GM06990 (cell line): ENCODE measurements at places on chromosomes 16 and 17.

- peak; percentile 71 for DNase-seq
Observed at GRCh38 chr17:79045842-79046196, 21.9 kb downstream of the C1QTNF1 start.

- peak; percentile 31 for DNase-seq
Observed at GRCh38 chr17:9924735-9925191, 19.7 kb upstream of the RCVRN start.

DNA sequence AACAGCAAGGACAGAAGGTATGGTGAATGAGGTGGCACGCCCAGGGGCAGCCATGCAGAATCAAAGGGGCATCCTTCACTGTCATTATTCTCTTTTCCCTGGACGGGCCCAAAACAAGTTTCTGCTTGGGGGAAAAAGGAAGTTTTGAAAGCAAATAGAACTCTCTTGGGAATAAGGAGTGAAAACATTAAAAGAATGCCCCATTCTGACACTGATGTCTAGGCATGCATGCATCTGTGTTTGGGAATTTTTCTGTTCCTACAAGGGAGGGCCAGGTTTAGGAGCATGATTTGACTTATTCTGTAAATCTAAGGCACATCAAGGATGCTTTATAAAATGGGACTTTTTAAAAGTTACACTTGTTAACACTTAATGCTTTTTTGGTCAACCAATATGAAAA lies 34.3 kb upstream of the SLC12A3 start:
- no peak for DNase-seq

DNA sequence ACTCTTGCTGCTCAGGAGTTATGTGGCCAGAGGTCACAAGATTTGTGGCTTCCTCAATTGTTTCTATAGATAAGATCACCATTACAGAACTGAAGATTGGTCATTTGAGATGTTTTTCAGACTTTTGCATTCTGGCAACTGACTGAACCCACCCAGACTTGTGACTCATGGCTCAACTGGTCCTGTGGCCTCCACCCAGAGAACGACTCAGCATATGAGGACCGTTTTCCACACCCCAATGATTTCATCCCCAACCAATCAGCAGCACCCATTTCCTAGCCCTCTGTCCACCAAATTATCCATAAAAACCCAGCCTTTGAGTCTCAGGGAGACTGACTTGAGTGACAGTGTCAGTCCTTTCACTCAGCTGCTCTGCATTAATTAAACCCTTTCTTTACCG lies 143.2 kb upstream of the ASIC2 start:
- DNase-seq, result no peak

DNA sequence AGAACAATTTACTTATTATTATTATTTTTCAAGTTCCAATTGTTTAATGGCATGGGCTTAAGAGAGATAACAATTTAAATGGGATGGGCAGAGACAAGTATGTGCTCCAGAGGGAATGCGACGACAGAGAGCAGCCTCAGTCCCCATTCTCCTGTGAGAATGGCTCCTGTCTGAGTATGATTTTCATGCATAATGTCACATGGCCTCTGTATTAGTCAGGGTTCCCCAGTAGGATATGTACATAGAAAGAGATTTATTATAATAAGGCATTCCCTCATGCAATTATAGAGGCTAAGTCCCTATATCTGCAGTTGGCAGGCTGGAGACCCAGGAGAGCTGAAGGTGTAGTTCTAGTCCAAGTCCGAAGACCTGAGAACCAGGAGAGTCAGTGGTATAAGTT lies 22.9 kb upstream of the NKD1 start:
- no peak for DNase-seq

DNA sequence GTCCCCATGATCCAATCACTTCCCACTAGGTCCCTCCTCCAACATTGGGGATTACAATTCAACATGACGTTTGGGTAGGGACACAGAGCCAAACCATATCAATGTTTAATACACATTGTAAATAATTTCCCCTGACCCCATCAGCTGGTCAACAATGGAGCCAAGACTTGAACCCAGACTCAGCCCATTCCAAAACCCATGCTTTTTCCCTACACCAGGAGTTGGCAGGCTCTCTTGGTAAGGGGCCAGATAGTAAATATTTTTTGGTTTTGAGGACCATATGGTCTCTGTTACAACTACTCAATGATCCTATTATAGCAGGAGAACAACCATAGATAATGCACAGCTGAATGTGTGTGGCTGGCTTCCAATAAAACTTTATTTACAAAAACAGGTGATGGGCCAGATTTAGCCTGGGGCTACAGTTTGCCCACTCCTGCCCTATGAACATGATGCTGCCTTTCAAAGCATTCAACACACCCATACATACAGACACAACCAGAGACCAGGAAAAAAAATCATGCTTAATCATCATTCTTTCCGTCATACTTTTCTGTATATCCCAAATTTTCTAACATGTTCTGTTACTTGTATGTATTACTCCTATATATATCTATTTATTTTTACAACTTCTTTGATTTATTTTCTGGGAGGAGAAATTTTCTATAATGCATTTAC lies 22.1 kb upstream of the MSI2 start:
- no peak for DNase-seq

- no peak for DNase-seq
Observed at GRCh38 chr17:77874303-77875050, 84.0 kb upstream of the TNRC6C start.

GRCh38 chr16:87333581-87334331 lies 16.6 kb upstream of the C16orf95 start:
- DNase-seq, result no peak

DNA sequence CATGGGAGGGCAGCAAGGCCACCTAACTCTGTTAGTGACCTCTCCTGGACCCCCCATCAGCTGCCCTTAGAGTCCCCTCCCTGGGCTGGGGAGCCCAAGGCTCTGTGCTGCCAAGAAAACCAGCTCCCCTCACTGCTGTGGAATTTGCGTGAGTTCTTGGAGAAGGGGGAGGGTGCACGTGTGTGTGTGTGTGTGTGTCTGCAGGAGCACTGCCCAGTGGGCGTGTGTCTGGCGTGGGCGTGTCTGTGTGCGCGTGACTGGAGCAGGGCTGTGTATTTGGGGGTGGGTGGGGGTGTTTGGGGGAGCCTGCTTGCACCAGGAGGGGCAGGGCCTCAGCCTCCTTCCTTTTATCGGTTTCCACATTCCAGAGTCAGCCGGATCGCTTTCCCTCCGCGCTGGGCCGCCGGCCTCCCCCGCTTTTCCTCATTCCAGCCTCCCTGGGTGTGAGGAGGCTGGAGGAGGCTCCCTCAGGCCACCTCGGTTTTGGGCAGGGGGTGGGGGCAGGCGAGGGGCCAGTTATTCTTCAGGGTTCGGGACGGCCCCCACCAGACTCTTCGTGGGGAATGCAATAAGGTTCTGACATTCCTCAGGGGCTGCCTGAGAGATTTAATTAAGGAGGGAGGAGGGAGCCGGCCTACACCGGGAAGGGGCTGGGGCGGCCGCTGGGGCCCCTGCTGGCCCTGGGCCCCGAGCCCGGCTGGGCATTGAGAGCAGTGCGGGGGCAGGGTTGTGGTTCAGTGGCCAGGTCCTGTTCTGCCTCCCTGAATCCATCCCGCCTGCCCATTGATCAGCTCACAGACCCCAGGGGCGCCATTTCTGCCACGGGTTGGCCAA lies 2.5 kb downstream of the VASN start:
- DNase-seq, result no peak

DNA sequence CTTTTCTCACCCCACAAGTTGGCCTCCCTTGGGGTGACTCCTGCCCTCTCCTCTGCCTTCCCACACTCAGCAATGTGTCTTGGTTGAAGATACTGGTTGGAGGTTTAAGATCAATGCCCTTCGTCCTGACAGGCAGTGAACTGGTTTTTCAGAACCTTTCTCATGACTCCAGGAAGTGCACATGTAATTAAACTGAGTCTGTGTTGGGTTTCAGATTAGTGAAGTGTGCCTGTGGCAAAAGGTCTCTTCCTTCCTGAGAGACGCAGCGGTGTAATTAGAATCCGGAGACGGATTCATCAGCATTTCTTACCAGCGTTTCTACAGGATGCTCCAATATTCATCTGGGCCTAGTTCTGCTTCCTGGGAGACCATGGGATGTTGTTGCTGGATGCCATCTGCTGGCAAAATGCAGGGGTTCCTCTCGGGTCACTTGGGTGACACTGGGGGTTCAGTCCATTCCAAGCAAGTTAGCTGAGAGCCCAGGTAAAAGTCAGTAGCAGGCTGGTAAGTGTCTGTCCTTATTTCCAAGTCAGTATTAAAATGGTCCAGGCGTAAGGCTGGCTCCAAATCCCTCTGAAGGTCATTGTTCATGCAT lies 233.3 kb downstream of the XYLT1 start:
- no peak for DNase-seq

DNA sequence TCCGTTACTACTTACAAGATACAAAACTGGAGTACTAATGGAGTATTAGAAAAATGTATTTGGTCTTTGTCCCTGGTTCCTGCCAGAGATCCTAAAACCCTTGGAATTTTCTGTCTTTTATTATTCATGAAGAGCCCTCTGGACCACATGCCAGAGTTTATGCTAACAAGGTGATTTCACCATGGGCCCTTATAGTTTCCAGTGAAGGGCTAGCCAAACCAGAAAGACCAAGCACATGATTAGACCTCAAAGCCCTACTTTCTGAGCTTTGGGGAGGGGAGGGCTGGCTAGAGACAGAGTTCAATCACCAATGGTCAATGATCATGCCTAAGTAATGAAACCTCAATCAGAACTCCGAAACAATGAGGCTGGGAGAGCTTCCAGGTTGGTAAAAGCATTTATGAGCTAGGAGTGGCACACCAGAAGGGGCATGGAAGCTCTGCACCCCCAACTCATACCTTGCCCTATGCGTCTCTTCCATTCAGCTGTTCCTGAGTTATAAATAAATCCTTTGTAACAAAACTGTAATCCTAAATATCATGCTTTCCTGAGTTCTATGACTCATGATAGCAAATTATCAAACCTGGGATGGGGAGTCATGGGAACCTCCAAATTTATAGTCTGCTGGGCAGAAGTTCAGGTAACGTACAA lies 10.4 kb downstream of the DCUN1D3 start:
- no peak for DNase-seq

DNA sequence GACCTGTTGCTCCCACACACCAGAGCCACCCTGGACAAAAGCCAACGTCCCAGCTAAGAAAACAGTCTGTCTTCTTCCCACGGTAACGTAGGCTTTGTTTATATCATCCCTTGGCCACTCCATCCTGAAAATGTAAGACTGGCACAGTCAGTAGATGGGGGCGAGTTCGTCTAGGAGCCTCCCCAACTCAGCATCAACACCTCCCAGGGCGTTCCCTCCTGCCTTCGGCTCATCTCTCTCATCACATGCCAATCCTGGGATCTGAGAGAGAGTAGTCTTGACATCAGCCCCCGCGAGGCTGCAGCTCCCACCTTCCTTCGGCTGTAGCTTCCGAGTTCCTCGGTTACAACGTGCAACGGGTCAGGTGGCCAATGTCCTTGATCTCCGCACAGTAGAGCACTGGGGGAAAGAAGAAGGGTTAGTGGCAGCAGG lies 894 bp downstream of the RNF227 start:
- DNase-seq, result no peak

DNA sequence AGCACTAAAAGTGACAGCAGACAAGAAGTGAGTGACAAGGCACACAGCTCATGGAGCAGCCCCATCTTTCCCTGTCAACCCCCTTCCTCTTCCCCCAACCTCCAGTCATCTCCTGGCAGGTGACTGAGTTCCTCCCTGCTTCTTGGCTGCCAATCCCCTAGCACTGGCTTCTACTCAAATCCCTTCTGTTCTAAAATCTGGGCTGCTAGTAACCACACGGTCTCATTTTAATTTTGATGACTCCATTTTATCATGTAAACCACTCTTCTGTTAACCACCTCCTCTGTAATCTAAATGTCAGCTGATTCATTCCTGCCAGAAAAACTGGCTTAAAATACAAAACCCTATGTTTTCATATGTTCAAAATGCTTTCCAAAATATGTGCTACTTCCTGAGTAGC lies 419.8 kb upstream of the MON1B start:
- no peak for DNase-seq

GRCh38 chr16:57235128-57236021 lies 9.7 kb upstream of the ARL2BP start:
- peak; percentile 47 for DNase-seq

- DNase-seq, result no peak
Observed at GRCh38 chr17:34993031-34993430, 12.7 kb downstream of the LIG3 start.

DNA sequence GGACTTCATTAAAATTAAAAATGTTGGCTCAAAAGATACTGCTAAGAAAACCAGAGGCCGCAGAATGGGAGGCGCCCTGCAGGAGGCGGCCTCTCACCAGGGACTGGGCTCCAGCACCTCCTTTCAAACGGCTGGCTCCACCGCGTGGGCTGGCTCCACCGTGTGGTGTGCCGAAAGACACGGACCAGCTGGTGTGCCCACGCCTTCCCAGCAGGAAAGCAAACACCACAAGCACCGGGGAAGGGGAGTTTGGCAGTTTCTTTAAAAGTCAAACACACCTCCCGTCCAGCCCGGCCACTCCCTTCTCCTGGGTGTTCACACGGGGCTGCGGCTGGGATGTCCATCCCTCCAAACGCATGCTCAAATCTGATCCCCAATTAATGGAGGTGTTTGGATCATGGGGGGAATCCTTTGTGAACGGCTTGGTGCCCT lies 13.9 kb downstream of the HAGH start:
- no peak for DNase-seq

GRCh38 chr16:57947261-57947660 lies 23.7 kb downstream of the CNGB1 start:
- DNase-seq, result no peak

GRCh38 chr17:56599566-56599965 lies 6.1 kb downstream of the NOG start:
- DNase-seq, result no peak

GRCh38 chr17:59680314-59680713 lies 26.9 kb downstream of the PTRH2 start:
- DNase-seq, result no peak

DNA sequence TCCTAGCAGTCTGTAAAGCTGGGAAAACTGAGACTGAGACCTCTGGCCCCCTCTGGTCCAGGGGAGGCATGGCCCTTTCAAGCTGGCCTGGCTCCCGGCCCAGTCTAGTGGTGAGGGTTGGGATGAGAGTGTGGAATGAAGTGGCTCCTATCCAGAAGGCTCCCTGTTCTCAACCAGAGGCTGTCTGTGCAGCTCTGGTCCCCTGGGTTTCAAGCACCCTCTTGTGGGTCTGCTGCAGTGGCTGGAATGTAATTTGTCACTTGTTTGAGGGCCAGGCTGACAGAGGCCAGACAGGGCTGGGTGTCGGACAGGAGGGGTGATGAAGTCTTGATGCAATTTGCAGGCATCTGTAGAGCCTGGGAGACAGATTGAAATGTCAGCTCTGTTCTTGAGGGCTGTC lies 22.1 kb upstream of the PHF12 start:
- DNase-seq, result no peak

GRCh38 chr17:55237841-55238178 lies 26.9 kb upstream of the HLF start:
- no peak for DNase-seq

DNA sequence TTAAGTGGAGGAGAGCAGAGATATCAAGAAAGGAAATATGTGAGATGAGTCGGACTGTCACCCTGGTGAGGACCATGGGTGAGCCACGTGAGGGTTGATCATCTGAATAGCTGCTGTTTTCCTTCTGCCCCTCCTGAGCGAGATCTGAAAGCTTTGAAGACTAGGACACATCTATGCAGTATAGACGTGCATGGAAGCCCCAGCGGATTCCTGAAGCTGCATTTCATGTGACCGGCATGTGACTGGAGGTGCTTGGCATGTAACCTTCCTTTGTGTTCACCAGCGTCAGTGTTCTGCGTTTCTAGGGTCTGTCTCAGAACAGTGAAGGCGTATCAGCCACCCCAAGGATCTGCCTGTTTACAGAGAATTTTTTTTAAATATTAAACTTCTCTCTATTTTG lies 75.1 kb downstream of the MSI2 start:
- no peak for DNase-seq
